ENCODE measurements at places on chromosomes 3 and 15.

DNA sequence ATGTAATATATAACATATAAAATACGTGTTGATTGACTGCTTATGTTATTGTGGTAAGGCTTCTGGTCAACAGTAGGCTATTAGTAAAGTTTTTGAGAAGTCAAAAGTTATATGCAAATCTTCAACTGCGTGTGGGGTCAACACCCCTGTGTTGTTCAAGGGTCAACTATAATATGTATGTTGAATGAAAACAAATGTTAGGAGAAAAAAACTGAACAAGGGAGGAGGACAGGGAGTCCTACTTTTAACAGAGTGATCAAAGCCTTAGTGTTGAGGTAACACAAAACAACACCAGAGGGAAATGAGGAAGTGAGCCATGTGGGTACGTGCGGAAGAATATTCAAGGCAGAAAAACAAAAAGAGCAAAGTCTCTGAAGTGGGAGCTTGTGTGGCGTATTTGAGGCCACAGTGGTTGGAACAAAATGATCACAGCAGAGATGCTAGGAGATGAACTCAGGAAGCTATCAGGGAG is 62.5 kb downstream of the SFMBT1 start:
- DNase-seq: no peak

DNA sequence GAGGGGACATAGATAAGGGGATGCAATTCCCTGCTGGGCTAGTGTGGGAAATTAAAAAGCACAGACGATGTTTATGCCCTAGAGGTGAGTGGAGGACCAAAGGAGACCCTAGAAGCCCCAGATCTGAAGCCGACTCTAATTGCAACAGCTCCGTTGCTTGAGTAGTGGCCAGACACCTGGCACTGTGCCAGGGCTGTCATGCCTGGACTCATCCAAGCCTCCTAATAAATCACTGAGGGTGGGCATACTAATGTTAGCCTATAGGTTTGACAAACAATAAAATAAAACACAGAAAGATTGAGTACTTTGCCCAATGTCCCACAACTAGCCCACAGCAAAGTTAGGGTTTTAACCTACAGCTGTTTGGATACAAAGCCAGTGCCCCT is 25.4 kb upstream of the MRPS22 start:
- no peak for DNase-seq

- no peak for DNase-seq
These were observed 102.4 kb downstream of the KLHL25 start for GRCh38 chr15:85692321-85692720.

GRCh38 chr15:70315431-70315830 is 217.7 kb upstream of the TLE3 start:
- DNase-seq: no peak

DNA sequence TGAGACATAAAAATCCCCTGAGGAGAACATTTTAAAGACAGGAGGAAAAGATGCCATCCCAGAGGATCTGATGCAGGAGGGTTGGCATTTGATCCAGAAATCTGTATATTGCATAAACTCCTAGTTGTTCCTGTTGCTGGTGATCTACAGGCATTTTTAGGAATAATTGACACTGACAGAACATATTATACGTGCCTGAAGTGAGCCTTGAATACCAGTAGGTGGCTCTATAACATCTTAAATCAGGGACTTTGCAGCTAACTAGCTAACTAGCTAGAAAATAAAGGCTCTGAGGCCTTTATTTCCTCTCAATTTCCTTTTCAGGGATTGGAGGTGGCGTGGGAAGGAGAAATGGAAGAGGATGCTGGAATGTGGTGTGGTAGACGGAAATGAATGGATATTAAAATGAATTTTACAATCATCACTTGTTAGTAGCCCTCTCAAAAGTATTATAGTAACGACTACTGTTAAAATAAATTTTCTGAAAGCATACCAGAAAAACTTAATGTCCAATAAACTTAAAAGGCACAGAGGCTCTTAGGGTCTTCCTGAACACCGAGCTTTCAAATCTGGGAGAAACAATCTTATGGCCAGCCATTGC is 73.8 kb upstream of the ZBED2 start:
- DNase-seq: no peak

All from GOT3 (cell line).